ENCODE measurements at places on chromosomes 7 and 10.

- DNase-seq: no peak
- H3K4me1 ChIP-seq: peaks cover 7% of the 10 kb centered on the region
- no peaks in the 10 kb centered on the region for H3K36me3 ChIP-seq
- H3K27me3 ChIP-seq: no peaks in the 10 kb centered on the region
- H3K27ac ChIP-seq: no peak overlapping the region
Observed at GRCh38 chr7:33477719-33478480, 348.5 kb downstream of the BBS9 start.

- no peak overlapping the region for H3K4me3 ChIP-seq
- DNase-seq: no peak
- H3K27me3 ChIP-seq: no peaks in the 10 kb centered on the region
- peaks cover 4% of the 10 kb centered on the region for H3K36me3 ChIP-seq
- no peak overlapping the region for H3K27ac ChIP-seq
Observed at GRCh38 chr10:29630205-29631048, 4.3 kb downstream of the SVIL start.

- no peak overlapping the region for H3K4me3 ChIP-seq
- H3K4me1 ChIP-seq: no peaks in the 10 kb centered on the region
- peaks cover 1% of the 10 kb centered on the region for H3K36me3 ChIP-seq
- no peak for DNase-seq
- no peak overlapping the region for H3K27ac ChIP-seq
Observed at GRCh38 chr7:156494960-156495359, 145.6 kb upstream of the RNF32 start.

DNA sequence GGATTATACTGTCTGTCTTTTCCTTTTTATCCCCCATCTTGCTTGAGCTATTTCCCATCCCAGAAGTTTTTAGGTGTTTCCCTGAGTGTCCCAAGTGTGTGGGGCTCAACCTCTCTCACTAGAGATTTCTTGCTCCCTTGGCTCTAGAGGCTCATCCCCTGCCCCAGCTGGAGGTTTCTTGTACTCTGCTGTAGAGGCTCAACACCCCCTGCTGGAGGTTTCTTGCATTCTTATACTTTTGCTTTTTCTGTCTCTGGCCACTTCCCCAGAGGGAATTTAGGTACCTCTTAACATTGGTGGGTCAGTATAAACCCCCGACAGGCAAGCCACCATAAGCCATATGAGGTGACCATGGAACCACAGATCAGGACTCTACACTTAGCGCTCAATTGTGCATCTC is 114.2 kb upstream of the FAM3C start:
- H3K36me3 ChIP-seq: no peaks in the 10 kb centered on the region
- no peak overlapping the region for H3K27ac ChIP-seq
- peaks cover 22% of the 10 kb centered on the region for H3K27me3 ChIP-seq
- H3K4me3 ChIP-seq: no peak overlapping the region
